ENCODE measurements at places on chromosomes 3 and 15.

DNA sequence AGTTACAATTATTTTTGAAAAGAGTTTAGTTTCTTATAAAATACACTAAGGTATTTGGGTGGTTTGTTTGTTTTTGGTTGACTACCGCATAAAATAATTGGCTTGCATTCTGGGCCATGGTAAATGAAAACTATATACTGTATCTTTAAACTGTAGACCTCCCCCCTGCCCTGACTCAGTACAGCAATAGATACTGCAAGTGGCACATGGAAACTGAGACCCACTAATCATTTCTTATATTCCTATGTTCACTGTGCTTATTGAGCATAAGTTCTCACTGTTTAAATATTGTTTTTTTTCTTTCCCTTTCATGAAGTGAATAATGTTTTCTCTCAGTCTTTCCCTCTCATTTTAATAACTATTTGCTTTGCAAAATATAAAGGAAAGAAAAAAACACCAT is 45.8 kb downstream of the RASA2 start:
- DNase-seq, result no peak

GRCh38 chr15:63050731-63051155 is 8.2 kb downstream of the TPM1 start:
- DNase-seq, result no peak

GRCh38 chr3:139541532-139542288 is 2.2 kb upstream of the RBP1 start:
- no peak for DNase-seq

- peak; percentile 10 for DNase-seq
Measured at GRCh38 chr3:87771337-87772192, 287.2 kb downstream of the CGGBP1 start.

GRCh38 chr15:72135719-72136118 is 17.5 kb downstream of the SENP8 start:
- no peak for DNase-seq

DNA sequence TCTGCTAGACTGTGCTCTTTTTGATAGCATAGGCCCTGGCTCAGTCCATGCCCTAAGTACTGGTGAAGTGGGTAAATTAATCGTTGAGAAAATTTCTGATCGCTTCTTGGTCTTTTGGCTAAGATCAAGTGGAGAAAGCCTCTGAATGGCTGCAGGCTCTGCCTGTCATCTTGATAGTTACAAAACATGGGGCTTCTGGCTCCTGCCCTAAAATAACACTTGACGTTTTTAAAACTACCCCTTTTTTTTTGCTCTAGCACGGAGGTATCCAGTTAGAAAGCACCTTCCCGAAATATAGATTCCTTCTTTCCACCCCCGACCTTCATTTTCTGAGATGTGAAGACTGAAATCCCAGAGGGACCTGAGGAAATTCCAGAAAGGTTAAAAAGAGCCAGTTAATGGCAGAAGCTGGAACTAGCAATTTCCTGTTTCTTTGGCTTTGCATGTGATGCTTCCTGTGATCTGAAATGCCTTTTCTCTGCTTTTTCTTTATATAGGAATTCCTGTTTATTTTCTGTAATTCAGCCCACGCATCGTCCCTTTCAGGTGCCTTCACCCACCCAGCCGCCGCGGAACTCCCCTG is 799 bp upstream of the C2CD4B start:
- no peak for DNase-seq

DNA sequence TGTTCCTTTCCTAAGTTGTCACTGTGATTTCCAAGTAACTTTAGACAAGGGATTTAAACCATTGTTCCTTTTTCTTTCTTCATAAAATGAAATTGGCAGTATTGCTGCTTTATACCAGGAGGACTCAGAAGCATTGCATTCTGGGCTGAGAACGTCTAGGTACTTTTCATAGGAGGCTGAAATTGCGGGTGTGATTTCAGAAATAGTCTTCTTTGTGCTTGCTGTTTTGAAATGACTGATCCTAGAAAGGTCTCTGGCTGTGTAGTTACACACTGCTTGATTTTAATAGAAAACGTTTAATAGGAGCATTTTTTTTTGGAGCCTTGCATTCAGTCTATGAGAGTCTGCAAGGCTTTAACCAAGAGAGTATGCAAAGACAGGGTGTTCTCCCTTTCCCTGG is 56.3 kb downstream of the PPM1L start:
- no peak for DNase-seq

GRCh38 chr15:52180196-52180835 is 10.9 kb downstream of the GNB5 start:
- peak; percentile 9 for DNase-seq

- DNase-seq, result no peak
Measured at GRCh38 chr3:166554023-166554422, 716.8 kb upstream of the BCHE start.

- DNase-seq, result no peak
Measured at GRCh38 chr3:42613462-42613861, 13.0 kb downstream of the NKTR start.

- no peak for DNase-seq
Measured at GRCh38 chr3:22979581-22979980, 223.5 kb upstream of the UBE2E2 start.

DNA sequence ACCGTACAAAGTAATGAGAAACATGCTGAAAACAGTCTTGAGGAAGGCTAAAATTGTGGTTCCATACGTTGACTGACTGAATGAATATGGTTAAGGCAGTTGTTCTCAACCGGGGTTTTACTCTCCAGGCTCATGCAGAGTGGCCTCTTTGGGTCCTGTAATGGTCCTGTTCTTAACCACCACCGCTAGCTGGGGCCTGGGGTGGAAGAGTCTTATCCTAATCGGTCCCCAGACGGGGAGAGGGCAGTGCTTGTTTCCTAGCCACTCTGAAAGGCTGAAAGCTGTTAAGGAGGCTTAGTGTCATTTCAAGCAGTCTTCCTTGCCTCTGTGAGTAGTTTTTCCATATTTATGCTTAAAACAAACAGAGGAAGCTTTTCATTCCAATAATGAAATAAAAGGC is 32.0 kb downstream of the SELENOT start:
- no peak for DNase-seq

- DNase-seq, result no peak
Measured at GRCh38 chr3:116969646-116970045, 260.1 kb downstream of the TUSC7 start.

GRCh38 chr3:16477521-16477920 is 36.0 kb downstream of the RFTN1 start:
- no peak for DNase-seq
